ENCODE measurements at places on chromosomes 2 and 18.

DNA sequence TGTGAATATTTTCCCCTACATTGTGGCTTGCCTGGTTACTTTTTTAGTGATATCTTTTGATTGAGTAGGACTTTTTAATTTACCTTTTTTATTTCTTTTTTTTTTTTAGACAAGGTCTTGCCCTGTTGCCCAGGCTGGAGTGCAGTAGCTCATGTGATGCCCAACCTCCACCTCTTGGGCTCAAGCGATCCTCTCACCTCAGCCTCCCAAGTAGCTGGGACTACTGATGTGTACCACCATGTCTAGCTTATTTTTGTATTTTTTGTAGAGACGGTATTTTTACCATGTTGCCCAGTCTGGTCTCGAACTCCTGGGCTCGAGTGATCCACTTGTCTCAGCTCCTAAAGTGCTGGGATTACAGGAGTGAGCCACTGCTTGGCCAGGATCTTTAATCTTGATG lies 25.3 kb downstream of the EML4 start:
- DNase-seq: no peak

DNA sequence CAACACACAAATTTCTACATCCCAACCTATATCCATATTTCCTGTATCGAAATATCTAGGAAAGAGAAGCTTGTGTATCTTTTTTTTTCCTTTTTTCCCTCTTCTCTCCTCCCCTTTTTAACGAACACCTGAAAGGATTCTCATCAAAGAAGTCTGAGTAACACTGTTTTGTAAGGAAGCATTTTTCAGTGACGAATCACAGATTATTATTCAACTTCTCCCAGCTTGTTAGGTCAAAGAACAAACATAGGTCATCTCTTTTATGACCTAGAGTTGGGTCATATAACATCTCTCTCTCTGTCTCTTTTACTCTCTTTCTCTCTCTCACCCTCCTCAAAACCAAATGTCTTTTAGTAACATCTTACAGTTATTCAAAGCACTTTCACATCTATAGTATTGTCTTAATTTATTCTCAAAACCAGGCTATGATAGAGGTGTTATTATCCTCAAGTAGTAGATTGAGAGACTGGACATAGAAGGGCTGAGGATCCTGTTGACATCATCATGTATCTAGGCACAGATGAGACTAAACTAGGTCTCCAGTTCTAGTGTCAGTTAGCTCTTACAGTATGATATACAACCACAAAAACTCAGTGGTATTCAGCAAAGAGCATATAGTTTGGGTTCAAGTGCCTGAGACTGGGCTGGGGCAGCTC lies 80.1 kb upstream of the SPOPL start:
- DNase-seq: no peak

GRCh38 chr18:78542204-78542603 lies 437.4 kb upstream of the SALL3 start:
- no peak for DNase-seq

- DNase-seq: no peak
These were observed 550.7 kb downstream of the RNF144A start for GRCh38 chr2:7467782-7468447.

DNA sequence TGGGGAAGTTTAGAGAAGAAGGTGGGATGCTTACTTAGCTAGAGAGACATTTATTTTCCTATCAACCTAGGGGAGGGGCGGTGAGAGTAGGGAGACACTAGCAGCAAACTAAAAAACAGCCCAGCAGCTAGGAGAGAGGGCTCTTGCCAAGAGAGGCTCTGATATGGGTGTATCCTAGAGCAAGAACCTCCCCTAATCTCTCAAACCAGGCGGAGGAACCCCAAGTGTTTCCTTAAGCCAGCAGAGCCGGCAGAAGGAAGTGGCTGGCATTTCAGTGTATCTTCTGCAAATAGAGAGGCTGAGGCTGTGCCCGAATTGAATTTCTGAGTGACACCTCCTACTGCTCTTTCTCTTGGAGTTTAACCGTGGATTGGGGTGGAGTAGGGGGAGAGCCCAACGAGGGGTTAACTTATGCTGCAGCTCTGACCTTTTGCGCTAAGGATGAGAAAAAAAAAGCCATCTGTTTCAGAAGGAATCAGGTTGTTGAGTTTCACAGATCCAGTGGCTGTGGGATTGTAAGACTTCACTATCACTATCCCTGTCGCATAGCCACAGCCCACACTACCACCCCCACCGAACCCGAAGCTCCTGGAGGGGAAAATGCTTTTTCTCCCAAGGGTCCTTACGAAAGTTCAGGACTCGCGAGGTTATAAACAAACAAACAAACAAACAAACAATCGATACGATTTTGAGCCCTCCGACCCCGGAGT lies 1.4 kb downstream of the ST8SIA5 start:
- DNase-seq: no peak

- DNase-seq: no peak
These were observed 31.1 kb downstream of the GREB1 start for GRCh38 chr2:11564816-11565567.

DNA sequence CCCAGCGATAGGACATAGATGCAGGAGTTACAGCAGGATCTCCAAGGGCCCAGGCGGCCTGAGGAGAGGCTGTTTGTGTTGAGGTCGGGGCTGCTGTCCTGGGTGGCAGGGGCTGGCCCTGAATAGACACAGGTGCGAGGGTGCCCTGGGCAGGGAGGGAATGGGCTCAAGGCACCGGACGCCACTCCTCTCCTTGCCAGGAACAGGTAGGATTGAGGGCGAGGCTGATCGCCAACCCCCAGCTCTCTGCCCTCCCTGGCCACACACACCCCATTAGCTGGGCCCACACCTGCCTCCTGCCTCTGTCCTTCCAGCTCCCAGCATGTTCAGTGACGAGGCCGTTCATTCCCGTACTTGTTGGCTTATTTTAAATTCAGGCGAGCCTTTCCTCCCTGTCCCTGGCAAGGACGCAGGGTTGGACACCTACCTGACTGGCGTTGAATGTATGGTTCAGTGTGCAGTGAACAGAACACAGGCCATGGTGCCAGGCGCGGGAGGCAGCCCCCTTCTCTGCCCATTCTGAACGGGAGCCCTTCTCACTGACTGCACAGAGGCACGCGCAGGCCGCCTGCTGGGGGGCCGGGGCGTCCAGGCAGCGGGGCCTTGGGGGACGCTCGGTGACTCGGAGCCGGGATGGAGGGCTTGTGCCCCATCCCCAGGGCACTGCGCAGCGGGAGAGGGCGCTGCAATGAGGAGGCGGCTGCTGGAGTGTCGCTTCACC lies 41.3 kb upstream of the SNED1 start:
- DNase-seq: no peak

Measured in hypothalamus (tissue), 51 donors.